ENCODE measurements at places on chromosomes 13 and 19.

- DNase-seq: no peak
Measured at GRCh38 chr19:51525651-51526050, 5.8 kb downstream of the SIGLEC6 start.

DNA sequence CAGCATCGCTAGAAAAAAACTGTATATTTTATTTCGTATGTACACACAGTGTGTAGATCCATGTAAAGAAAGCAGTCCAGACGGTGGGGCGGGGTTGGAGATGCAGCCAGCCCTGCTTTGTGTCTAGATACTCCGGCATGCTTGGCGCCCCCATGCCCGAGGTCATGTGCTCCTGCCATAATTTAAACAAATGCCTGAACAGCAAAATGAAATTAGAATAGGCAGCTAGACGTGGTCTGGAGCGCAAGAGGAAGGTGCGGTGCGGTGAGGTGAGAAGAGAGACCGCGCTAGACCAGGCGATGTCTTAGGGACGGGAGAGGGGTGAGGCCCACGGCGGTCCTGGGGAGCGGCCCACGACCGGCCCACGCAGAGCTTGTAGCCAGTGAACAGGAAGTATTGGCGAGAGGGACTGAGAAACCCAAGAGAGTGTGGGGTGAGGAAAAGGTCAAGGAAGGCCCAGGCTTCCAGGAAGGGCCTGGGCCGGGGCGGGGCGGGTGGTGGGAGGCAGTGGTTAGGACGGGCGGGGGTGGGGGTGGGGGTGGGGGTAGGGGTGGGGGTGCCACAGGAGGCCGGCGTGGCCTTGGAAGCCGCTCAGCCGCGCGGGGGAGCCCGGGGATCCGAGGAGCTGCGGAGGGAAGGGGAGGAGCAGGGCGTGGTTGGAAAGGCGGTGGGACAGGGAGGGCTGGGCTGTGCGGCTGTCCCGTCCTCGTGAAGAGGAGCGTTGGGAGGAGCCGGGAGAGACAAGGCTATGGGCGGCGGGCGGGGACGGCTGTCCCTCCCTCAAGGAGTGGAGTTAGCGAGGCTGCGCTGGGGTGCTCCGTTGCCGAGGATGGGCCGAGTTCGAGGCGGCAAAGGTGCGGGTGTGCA, 254.7 kb upstream of the SGCG start:
- peak; percentile 28 for DNase-seq

GRCh38 chr13:38338089-38338488, 11.6 kb upstream of the UFM1 start:
- DNase-seq: no peak

DNA sequence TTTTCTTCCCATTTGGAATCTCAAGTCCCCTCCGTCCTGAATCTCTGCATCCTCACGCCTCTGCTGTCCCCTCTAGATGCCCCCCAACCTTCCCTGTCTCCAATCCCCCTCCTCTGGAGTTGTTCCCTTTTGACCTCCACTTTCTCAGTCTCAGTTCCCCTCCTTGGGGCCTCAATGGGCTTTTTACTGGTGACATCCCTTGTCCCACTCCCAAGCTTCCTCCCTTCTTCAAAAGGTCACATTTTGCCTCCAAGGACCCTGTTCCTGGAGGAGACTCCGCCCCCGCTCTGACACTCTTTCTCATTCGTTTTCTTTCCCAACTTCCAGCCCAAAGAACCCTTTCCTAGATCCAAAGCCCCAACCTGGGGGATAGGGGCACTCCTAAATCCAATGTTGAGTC, 1.0 kb downstream of the AP2S1 start:
- DNase-seq: no peak

GRCh38 chr19:6127716-6128335, 7.6 kb upstream of the ACSBG2 start:
- no peak for DNase-seq

DNA sequence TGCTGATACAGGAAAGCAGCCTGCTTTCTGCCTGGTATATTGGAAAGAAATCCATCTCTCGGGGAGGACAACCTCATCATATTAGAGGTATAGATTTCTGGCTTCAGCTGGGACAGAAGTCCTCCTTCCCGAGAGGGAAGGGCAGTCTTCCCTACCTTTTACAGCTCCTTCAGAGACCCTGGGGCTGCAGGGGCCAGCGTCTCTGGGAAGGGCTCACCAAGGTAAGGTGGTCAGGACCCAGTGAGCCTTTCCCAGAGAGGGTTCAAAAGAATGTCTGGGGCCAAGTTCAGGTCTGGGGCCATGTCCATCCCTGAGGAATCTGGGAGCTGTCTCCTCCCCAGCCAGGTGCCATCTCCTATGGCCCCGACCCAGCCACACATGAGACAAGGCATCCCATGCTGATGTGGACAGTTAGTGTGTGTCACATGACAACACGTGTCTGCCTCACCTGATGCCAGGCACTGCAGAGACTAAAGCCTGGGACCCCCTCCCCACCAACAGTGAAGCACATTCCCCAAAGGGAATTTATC, 136.4 kb downstream of the URI1 start:
- no peak for DNase-seq

DNA sequence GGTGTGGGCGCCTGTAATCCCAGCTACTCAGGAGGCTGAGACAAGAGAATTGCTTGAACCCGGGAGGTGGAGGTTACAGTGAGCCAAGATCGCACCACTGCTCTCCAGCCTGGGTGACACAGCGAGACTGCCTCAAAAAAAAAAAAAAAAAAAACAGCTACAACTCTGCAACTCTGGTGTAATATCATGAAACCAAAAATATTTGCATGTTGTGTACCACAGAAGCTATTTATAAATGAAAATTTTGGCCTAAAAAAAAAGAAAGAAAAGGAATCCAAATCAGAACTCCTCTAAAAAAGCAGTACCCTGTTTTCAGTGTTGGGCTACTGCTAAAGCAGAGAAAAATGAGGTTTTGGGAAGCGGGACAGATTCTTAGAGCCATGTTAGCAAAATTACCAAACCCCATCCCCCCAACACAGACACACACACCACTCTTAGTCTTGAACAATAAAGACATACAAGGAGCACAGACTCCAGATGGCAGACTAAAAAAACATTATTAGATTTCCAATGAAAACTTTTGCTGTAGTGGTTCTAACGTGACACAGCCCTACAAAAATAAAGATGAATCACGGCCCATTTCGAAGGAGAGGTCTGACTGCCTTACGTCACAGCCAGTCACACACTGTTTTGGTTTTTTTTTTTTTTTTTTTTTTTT, 51.5 kb downstream of the INSR start:
- peak; percentile 5 for DNase-seq

Data from kidney epithelial cell (primary cell).